Uterus (tissue), 4 donors: ENCODE measurements at places on chromosomes 12 and 14. TPM values are rescaled to one million over a fixed set of nuclear protein-coding genes. Genes with fewer than 3 reads are reported as not detected.

DNA sequence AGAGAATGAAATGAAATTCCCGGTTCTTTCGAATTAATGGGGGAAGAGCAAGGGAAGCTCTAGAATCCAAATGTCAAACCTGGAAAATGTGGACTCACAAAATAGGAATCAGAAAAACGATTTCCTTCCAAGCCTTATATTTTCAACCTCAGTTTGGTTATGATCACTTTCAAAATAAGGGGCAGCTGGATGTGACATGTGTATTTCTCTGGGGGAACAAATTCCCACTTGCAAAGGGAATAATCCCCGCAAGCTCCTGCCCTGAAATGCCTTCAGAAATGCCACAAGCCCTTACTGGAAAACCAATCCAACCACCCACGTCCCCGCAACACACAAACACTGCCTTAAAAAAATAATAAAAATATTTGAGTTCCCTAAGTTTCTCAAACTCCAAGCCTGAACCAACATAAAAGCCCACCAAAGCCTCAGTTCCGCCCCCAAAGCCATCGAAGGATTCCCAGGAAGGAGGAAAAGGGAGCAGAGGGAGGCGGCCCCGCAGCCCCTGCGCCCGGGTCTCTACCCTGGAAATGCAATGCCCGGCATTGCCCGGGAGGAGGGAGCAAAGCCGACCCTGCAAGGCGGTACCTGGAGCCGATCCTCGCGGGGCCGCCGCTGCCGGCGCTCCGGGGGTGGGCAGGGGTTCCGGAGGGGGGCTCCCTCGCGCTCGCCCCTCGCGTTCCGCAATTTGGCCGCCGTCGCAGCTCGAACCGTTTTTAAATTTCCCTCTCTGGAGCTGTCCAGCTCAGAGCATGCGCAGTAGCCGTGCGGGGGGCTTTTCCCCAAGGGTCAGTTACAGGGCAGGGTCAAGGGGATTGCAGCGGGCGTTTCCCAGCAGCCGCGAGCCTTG, at the start of gene FOXN4:
FOXN4 (minus strand) TSS at position 751 of the 847 bp plus-strand sequence. CDS start 963 bp downstream, outside the sequence.
- DNase-seq = no peak

- DNase-seq = no peak
These were observed 506 bp upstream of the TBX5 start for GRCh38 chr12:114406316-114406983.

DNA sequence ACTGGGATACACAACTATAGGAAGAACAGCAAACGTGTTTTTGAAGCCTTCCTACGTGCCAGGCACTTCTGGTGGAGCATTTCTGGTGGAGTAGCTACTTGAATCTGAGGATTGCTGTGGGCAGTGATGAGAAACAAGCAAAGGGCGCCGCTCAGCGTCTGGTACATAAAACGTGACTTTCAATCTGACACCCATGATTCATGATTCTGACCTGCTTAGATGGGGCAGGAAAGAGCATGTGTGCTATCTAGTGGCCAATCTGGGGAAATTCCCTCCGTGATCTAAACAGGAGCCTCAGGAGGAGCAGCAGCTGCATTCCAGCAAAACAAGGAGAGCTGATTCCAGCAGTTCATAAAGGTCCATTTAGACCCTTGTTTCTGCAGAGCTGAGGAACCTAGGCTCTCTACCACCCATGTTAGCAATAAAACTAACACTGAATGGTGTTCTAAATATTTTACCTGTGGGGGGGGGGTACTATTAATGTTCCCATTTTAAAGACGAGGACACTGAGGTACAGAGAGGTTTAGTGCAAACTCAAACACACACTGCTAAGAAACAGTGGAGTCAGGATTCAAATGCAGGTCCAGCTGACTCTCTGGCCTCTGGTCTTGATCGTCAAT, 37.8 kb downstream of the PAH start:
- peak; percentile 53 for DNase-seq

Gene DCTN2
- total RNA-seq = 117 TPM

Gene ATP23
- total RNA-seq = 7.9 TPM

Gene PKP2
- 9.7 TPM for total RNA-seq
